ENCODE measurements at places on chromosomes 13 and 19.

GRCh38 chr19:29524201-29524911 is 1.4 kb upstream of the VSTM2B start:
- DNase-seq: peak; percentile 33

DNA sequence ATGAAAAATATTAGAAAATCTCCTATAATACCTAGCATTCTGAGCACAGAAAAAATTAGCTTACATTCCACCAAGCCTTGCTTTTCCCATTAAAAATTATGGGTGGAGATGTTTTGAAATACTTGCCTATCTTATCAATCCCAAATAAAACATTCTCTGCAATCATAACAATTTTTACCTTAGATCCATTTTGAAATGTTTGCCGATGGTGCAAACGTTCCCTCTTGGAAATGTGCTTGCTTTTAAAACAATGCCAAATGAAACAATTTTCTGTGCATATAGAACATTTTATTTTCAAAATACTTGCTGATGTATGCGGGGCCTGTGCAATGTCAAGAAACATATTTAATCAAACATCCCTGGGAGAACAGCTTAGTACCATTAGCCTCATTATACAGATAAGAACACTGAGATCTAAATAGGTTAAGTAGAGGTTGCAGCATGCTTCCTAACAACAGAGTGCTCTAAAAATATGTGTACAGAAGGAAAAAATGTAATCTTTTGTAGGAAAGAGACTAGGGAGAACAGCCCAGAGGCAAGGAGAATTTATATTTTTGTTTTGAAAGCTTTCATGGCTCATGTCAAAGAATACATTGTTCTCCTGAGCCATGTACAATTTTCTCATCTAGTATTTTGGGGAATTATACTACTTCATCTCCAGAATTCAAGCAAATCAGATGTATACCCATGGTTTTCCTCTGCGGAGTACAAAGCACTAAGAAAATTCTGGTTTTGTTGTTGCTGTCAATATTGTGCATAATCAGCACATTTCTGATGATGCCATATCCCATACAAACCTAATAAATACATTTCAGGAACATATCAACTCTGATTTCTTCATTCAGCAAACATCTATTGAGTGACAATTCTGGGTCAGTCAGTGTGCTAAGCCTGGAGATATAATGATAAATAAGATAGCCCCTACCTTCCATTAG is 25.9 kb upstream of the FNDC3A start:
- no peak for DNase-seq

GRCh38 chr19:42409477-42409876 is 17.7 kb downstream of the LIPE start:
- DNase-seq: peak; percentile 13

GRCh38 chr13:74920361-74920760 is 561.6 kb downstream of the TBC1D4 start:
- DNase-seq: no peak

- no peak for DNase-seq
These were observed 13.6 kb downstream of the EMP3 start for GRCh38 chr19:48338802-48339503.

GRCh38 chr19:18205200-18205892 is 1.5 kb upstream of the RAB3A start:
- DNase-seq: peak; percentile 45

DNA sequence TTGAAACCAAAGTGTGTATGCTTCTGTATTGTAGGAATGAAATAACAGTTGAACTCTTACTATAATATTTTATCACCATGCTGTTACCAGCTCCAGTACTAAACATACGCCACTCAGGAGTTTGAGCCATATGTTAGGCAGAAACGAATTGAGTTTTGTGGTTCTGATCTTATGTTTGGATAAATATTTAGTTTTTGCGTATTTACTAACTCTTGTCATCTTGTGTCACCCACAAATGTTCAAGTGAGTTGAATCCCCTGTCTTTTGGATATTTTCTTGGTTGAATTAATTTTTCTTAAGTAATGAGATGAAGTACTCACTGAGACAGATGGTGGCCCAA is 1.5 kb downstream of the FNDC3A start:
- DNase-seq: no peak

DNA sequence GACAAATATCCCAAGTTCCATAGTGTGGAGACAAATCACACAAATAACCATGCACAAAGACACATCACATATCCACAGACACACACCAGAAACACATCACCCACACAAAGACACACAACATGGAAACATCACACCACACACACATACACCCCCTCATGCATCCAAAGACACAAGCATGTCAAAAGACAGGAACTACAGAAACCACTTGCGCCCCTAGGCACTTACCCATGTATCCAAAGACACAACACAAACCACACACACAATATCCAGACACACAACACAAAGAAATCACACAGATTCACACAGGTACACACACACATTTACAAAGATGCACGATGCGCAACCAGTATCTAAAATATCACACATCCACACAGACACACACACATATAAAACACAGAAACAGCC is 901 bp downstream of the DPF1 start:
- DNase-seq: no peak

DNA sequence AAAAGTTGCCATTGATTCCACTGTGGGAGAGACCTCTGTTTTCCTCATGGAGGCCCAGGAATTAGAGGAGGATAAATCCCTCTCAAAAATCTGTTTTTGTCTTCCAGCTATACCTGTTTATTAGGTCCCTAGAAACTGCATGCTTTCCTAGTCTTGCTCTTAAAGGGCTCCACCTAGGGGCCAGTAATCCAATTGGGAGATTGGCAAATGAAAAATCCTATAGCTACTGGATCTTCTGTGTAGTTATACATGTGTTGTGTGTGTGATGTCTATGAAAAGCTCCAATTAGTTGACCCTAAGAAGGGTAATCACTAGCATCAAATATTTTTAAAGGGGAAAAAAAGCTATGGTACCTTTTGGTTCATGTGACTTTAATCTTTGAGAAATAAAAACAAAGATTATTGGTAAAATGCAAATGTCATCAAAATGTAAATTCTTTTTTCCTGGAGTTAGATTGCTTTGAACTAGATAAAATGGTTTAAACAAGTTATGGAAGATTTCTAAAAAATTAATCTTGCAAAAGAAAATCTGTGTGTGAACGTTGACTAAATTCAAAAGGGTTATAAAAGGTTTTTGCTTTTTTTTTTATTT is 63.4 kb upstream of the C1QTNF9B start:
- peak; percentile 9 for DNase-seq

- no peak for DNase-seq
These were observed 64.5 kb upstream of the SLC10A2 start for GRCh38 chr13:103130681-103131210.

DNA sequence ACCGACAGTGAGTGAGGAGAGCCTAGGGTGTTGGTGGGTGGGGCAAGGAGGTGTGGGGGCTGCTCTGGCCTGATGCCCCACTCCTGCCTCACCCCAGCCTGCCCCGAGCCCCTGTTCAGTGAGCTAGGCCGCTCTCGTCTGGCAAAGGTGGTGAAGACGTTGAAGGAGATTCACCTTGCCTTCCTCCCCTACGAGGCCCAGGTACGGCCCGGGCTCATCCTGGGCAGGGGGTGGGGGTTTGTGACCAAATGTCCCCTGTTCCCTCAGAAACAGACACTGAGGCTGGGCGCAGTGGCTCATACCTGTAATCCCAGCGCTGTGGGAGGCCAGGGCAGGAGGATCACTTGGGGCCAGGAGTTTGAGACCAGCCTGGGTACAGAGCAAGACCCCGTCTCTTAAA is 3.9 kb downstream of the STXBP2 start:
- no peak for DNase-seq

GRCh38 chr19:49216071-49216470 is 58.5 kb downstream of the TRPM4 start:
- DNase-seq: no peak

DNA sequence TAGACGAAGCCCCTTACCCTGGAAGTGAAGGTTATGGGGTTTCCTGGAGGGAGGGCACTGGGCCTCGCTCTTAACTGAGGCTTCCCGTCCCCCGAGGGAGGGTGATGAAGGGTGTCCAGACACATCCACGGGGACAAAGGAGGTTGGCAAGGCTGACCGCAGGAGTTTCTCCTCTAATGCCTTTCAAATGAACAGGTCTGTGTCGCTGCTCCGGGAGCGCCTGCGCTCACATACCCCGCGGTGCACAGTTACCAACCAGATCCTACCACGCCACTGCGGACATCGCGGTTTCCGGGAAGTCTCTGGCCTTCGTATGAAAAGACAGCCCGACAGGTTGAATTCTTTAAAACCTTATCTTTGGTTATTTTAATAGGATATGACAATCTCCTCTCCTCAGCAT is 41.3 kb downstream of the IRS2 start:
- DNase-seq: no peak

GRCh38 chr19:44607049-44607448 is 6.3 kb upstream of the IGSF23 start:
- no peak for DNase-seq

- no peak for DNase-seq
These were observed 14.7 kb downstream of the CCDC169 start for GRCh38 chr13:36282821-36283432.

GRCh38 chr19:18894254-18895037 is 1.5 kb downstream of the CERS1 start:
- peak; percentile 70 for DNase-seq

GRCh38 chr13:43786472-43786765 is 353 bp downstream of the ENOX1 start:
- DNase-seq: no peak

GRCh38 chr13:79386125-79386826 is 19.8 kb downstream of the RBM26 start:
- DNase-seq: no peak

DNA sequence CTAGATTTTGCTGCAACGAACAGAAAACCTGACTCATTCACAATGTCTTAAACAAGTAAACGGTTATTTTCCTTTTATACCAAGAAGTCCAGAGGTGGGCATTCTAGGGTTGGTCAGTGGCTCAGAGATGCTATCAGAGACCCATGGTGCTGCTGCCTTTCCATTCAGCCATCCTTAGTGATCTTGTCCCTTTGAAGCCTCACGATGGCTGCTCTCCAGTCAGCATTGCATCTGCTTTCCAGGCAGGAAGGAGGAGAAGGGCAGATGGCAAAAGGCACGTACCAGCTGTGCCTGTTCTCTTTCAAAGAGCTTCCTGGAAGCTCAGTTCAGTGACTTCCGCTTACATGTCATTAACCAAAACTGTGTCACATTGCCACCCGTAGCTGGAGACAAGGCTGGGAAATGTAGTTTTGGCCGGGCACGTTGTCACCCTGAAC is 30.1 kb downstream of the WDFY2 start:
- DNase-seq: peak; percentile 52

- DNase-seq: peak; percentile 57
These were observed at the start of gene SLC25A23 for GRCh38 chr19:6459262-6460098. TSS of gene SLC25A23 (minus strand) at chr19:6459792. CDS start at chr19:6459628, 164 bp downstream.

DNA sequence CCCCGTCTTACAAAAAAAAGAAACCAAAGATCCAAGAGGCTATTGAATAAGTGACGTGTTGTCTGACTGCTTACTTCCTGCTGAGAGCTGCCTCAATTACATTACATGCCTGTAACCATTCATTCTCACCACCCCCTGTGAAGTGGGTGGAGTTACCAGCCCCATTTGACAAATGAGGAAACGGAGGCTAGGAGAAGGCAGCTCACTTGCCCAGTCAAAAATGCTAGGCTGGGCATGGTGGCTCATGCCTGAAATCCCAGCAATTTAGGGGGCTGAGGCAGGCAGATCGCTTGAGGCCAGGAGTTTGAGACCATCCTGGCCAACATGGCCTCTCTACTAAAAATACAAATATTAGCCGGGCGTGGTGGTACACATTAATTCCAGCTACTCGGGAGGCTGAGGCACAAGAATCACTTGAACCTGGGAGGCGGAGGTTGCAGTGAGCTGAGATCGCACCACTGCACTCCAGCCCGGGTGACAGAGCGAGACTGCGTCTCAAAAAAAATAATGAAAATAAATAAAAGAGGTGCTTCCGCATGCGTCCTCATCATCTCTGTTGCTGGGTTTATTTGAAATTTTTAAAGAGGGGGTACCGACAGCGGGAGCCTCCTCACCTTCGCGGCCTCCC is 499 bp downstream of the LSM7 start:
- no peak for DNase-seq

DNA sequence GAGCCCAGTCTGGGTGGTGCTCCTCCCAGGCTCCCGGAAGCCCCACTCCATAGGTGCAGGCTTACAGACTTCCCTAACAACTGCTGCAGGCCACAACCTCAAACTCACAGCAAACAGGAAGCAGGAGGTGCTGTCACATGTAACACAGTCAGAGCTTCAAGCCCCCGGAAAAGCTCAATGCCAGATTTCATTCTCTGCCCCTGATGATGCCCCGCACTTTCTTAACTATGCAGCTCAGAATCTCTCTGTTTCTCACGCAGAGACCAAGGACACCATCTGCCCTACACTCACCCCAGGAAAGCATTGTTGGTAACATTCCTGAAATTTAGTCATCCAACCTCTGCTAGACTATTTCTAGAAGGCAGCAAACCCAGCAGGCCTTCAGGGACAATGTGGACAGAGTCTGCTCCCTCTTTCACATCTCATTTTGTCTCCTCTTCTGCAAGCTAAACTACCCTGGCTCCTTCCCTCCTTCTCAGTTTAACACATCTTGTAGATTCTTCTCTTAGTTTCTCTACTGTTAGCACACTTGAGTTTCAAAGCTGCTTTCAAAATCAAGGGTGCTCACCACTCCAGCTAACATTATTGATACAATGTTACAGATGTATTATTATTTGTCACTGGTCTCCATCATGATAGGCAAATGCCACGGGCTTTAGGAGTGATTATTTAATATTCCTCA is 162.5 kb downstream of the KCTD12 start:
- DNase-seq: no peak

GRCh38 chr19:52007451-52007805 is 583 bp downstream of the ZNF615 start:
- peak; percentile 24 for DNase-seq

GRCh38 chr19:46065486-46066071 is 24.8 kb upstream of the IGFL4 start:
- no peak for DNase-seq

DNA sequence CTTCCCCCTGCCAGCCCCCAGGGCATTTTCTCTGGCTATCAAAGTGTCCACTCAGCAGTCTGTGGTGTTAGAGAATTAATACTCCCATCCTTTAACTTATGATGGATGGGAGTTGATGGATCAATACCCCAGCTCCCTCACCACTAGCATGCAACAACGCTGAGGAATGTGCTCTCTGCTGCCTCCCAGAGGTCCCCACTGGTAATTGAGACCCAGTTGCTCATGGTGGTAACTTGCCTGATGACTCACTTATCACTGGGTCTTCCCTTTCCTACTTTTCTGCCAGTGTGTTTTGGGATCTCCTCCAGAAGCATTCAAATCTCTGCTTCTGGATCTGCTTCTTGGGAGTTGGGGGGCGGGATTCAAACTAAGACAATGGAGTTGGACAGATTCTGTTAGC is 20.3 kb upstream of the CACNA1A start:
- DNase-seq: no peak

GRCh38 chr13:113082198-113083021 is 23.2 kb upstream of the F7 start:
- DNase-seq: no peak

DNA sequence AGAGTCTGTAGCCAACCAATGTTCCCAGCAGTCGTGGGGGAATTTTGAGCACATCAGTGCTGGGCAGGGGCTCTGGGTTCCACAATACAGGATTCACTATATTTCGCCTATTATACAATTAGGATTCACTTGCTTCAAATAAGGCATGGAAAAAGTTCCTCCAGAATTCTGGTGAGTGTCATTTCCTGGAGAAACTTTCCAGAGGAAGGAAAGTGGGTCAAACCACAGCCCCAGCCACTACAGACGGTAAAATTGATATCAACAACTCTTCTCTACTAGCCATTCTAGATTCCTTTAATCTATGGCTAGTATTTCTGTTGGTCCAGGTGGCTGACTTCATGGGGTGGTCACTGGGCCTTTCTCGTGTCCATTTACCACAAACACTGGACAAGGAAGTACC is 10.5 kb downstream of the MYCBP2 start:
- DNase-seq: no peak
